Esophagus squamous epithelium (tissue), 5 donors: ENCODE measurements at places on chromosomes 6 and 20.

DNA sequence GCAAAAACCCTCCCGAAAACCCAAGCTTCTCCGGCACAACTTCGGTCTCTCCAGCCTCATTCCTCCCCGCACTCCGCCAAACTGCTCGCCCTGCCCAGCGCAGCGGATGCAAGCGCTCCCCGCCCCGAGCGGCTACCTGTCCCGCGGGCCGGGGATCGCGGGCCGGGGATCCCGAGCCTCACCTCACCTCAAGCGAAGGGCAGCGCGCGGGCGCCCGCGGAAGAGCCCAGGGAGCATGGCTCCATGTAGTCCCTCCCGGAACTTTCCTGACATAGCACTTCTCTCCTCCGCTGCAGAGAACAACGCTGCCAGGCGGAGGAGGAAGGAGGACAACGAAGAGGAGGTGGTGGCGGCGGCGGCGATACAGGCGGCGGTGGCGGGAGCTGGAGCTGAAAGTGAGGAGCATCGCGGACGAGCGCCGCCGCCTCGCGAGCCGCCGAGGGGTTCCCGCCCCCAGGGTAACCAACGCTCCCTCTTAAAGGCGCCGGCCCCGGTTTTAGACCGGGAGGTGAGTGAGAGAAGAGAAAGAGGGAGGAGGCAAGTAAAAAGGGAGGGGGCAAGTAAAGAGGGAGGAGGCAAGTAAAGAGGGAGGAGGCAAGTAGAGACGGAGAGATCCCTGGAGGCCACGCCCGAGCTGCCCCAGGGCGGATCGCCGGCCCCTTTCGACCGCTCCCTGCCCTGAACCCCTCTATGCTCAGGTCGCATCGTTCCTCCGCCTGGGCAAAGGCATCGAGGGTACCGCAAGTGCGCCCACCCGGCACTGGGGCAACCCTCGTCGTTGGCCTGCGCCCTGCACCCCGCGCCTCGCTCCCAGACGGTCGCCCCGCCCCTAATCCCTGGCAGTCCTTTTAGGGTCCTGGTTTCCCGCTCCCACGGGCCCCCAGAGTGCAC is at the start of gene GPR63:
TSS of gene GPR63 (minus strand) at position 397 of the 891 bp plus-strand sequence. CDS start 37,746 bp downstream, outside the sequence.
- no peak for DNase-seq

DNA sequence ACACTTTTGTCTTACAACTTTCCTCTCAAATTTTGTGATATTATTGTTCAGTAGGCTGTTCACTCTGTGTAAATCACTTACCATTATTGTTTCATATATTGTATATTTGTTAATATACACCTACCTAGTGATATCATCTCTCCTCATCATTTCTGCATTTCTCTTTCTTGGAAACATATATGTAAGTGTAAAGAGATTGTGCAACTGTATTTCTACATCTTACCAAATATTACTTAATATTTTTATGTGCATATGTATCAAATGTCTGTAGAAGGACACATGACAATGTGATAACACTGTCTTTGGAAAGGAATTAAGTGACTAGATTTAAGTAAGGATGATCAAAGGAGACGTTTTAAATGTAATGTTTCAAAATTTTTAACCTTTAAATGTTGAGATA is 30.2 kb downstream of the ZNF322 start:
- no peak for DNase-seq

GRCh38 chr6:166258854-166259276 is 49.3 kb downstream of the PRR18 start:
- no peak for DNase-seq

GRCh38 chr6:44176130-44176761 is 17.6 kb downstream of the CAPN11 start:
- no peak for DNase-seq
